ENCODE measurements at places on chromosomes 11 and 22.

DNA sequence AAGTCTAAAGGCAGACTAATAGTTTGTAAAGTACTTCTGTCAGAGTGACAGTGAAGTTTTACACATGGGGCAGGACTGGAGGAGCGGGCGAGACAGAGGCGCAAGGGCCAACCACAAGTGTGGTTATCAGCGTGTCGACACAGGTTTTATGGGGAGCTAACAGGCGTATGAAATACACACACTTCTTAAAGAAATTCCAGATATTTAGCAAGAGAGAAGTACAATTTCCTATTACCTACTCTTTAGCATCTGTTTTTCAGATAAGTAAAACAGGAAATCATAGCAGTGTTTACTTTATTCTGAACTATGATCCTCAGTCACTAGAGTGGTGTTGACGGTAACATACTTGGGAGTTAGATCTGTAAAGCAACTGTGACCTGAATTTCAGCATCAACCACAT lies 22.5 kb downstream of the VSIG10L2 start:
- DNase-seq, result no peak

GRCh38 chr11:99881610-99882009 lies 805.5 kb upstream of the ARHGAP42 start:
- no peak for DNase-seq

GRCh38 chr11:34860518-34860917 lies 55.7 kb downstream of the APIP start:
- DNase-seq, result no peak

GRCh38 chr22:29798801-29799200 lies 31.6 kb downstream of the UQCR10 start:
- no peak for DNase-seq

GRCh38 chr11:95371153-95371552 lies 140.2 kb upstream of the SESN3 start:
- DNase-seq, result no peak

DNA sequence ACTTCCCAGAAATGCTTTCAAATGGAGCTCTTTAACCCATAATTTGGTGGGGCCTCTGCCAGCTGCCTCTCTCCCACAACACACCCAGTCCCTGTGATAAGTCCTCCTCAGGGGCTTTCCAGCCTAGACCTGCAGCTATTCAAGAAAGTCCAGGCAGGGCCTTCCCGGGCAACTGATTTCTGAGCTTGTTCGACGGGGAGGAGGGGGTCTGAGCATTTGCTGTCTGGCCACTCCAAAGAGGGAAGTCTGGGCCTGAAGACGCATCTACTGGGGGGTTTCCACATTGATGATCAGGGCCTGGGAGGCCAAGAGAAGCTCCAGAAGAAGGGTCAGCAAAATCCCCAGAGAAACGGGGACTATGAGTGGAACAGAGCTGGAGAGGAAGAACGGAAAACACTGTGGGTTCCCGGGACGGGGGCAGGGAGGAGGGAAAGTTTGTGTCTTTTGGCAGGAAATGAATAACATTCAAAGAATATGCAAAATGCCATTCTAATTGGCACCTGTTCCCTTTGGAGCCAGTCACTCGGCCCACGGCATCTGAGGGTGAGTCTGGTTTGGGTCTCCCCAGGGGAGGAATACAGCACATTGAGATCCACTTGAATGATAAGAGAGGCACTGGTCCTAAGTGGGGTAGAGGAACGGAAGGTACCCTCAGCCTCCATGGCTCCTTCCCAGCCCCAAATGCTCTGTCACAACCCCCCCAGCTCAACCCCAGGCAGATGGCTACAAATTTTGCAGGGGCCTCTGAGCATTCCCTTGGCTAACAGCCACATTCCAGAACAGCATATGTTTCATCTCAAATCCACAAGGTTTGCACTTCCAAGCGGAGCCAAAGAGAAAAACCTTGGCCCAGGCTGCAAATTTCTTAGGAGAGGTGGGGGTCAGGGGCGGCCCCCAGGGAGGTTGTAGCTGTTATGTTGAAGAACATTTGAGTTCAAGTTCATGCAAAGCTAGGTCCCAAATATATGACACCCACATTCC lies 72.0 kb downstream of the RPUSD4 start:
- DNase-seq, result no peak

- DNase-seq, result no peak
Measured at GRCh38 chr22:23566705-23567475, 13.2 kb downstream of the IGLL1 start.

DNA sequence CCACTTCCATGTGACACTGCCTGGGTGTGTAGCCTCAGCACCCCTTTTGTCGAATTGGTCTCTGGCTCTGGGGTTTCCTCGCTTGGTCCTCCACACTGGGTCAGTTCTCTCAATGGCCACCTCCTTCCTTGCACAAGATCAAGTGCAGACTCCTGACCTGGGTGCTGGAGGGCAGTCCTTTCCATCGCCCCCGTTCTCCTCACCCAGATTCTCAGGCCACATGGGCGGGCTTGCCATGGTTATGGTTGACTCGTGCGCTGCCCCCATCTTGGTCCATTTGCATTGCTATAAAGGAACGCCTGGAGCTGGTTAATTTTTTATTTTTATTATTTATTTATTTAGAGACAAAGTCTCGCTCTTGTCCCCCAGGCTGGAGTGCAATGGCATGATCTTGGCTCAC lies 5.5 kb upstream of the PARVB start:
- DNase-seq, result no peak

DNA sequence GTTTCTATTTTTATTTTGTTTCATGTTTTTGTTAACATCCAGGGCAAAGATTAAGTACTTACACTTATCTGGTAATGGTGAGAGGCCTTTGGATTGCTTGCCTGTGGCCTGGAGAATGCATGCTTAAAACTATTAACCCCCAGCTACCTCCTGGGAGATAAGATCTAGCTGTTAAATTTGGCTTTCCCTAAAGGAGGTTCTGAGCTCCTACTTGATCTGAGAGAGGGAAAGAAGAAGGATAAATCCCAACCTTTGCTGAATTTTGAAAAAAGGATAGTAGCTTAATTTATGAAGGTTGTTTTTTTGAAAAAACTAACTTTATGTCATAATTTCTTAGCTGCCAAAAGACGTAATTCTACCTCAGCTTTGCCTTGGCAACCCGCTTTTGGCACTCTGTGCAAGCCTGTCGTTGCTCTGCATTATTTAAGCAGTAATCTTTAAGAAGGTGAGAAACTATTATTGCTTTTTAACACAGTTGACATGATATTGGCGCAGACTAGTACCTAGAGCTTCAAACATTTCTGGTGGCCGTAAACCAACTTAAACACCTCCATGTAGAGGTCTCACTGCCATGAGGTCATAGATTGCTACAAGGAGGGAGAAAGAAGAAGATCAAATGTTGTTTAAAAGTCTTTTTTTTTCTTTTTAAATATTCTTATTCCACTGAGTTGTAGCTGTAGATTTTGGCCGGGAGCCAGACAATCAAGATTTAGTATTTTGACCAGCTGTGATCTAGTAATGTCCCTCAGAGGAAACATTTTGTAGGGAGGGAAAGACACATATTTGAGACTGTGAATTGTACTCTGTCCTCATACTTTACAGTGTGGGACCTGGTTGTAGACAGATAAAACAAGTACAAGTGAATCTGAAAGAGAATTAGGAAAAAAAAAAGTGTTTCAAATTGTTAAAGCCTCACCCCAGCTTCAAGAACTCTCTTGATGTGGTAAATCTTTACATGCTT lies 74.4 kb downstream of the WNT11 start:
- DNase-seq, result no peak

DNA sequence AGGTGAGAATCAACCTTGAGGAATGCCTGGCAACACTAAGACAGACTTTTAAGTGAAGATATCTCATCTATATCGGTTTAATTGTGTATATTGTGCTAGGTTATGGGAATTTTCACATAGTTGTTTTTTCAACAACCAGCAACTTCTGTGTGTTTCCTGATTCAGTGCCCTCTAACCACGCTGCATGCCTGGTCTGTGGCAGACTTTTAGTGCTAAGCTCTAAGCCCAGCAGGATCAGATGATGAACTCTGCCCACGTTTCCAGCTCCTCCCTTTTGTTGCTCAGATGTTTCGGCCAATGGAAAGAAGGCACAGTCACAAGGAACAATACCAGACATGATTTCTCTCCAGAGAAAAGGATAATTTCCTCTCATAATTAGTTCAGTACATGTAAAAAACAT lies 1.4 kb upstream of the VWA5A start:
- DNase-seq, result no peak

- no peak for DNase-seq
Measured at GRCh38 chr22:41928593-41929417, 2.2 kb upstream of the TNFRSF13C start.

DNA sequence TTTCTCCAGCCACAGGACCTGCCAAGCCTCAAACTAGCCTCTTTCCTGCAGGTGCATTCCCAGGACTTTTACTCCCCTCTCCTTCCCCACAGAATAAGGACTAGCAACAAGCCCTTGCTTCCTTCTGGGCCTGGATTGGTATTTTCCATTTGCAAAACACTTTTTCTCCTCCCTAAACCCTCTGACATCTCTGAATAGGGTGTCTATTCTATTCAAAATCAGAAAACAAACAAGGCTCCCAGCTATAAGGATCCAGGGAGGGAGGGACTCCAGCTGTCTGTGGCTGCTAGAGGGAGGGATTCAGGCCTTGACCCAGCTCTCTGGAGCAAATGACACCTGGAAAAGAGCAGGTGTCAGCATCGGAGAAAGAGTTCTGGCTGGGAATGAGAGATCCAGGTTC lies 168.5 kb upstream of the BDNF start:
- no peak for DNase-seq

GRCh38 chr22:49803134-49803533 lies 24.5 kb downstream of the BRD1 start:
- no peak for DNase-seq

DNA sequence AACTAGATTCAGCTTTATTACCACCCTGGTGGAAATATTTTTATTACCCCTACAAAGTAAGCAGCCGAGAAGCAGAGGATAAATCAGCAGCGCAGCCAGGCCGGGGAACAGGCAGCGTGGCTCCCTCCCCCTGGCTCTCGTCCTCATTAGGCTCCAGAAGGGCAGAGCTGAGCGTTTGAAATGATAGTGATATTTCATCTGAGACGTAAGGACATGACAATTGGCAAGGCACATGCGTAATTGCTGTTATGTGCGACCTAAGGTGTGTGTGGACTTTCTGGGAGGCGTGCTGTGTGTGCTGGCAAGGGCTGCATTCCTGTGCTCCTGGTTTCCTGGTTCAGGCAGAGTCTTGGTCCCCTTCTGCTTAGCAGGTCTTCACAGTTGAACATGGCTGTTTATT lies 247.8 kb downstream of the TBC1D22A start:
- DNase-seq, result no peak

DNA sequence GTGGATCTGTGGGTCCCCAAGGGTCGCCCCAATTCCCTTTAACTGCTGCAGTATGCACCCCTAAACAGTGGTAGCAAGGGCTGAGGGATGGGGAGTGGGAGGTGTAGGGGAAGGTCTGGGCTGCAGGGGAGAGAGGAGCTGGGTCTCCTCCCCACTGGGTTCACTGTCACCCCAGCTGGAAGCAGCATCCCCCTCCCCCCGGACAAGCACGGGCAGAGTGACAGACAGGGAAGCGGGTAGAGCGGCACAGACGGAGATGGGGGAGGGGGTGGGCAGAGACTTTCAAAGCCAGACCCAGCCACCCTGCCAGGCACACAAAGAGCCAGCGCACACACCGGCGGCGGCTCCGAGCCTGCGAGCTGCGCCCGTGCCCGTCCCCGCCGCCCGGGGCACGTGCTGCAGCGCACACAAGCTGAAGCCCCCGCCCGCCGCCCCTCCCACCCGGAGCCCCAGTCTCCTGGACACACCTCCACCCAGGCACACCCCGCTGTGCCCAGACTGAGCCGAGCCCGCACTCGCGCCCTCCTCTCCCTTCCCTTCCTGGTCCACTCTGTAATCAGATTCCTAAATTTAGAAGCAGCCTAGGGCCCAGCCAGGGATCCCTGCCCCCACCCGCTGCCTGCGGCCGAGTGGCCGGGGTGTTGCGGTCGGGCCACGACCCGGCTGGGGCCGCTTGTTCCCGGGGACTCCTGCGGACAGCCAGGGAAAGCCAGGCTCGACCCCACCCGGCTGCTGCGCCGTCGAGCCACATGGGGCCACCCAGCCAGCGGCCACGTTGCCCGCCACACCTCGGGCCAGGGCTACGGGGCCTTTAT lies 935 bp upstream of the RCOR2 start:
- DNase-seq, result no peak

DNA sequence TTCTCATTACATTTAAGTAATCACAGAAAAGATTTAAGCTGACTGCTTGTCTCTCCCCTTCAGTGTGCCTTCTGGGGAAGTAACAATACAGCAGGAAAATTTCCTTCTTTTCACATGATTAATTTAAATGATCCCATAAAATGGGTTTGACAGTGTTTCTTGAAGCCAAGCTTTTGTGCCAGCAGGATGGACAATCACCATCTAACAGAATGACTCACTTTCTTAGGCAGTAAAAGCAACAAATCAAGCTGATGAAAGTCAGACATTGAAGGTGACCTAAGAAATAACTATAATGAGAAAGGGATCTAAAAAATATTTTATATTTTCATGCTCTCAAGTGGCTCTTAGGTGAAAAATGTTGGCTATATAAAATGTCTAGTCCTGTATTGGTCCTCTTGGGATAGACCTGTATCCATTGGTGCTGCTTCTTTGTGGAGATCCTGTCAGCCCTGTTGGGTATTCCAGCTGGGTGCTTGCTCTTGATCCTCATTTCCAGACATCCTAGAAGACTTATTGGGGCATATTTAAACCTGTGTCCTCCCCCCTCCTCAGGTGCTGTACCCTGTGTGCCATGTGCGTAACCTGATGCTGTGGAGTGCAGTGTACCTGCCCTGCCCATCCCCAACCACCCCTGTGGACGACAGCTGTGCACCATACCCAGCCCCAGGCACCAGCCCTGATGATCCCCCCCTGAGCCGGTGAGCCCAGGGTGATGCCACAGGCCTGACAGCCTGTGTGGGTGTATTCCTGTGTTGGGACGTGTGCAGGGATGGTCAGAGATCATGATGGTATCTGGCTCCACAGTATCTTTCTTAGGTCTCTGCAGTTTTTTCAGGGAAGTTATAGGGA lies 62.7 kb upstream of the HORMAD2 start:
- no peak for DNase-seq

GRCh38 chr11:4102711-4103110 lies 8.1 kb downstream of the RRM1 start:
- no peak for DNase-seq

- DNase-seq, result no peak
Measured at GRCh38 chr11:101456812-101457211, 127.0 kb downstream of the TRPC6 start.

DNA sequence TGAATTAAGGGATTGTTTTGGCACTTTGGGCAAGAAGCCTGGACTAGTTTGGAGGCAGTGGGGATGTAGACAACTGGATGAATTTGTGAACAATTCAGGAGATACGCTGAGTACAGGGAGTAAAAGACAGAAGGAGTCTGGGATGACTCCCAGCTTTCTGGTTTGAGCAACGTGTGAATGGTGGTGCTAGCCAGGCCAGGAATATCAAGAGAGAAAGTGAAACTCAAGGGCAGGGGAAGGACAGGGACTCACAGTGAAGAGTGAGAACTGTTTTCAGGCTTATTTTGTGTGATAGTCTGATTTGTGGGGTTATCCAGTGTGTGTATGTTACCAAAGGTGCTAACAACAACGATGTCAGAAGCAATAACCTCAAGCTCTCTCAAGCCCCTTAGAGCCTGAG lies 15.9 kb downstream of the CHRM1 start:
- no peak for DNase-seq

Data from stimulated activated CD8-positive, alpha-beta memory T cell treated with anti-CD3 and anti-CD28 coated beads, Interleukin-12 subunit alpha, Interleukin-12 subunit beta, amount 100 ng/mL, for 1 hour (primary cell).